Fibroblast of lung (primary cell): ENCODE measurements at places on chromosomes 7 and 10. TPM values are rescaled to one million over a fixed set of nuclear protein-coding genes. Genes with fewer than 3 reads are reported as not detected.

The AKR1C8 gene
- total RNA-seq = not detected in 2 replicates

The CPVL gene
- total RNA-seq = 0.17 and 0.51 TPM in 2 replicates

The CNPY1 gene
- total RNA-seq = not detected in 2 replicates

The PIP gene
- not detected in 2 replicates for total RNA-seq

The BMPER gene
- 12.2 and 28.2 TPM in 2 replicates for total RNA-seq

The OR2A12 gene
- not detected in 2 replicates for total RNA-seq

The AASS gene
- total RNA-seq = 31.6 and 49.2 TPM in 2 replicates

The MMP21 gene
- total RNA-seq = 0.17 and 0.26 TPM in 2 replicates

The FXYD4 gene
- not detected in 2 replicates for total RNA-seq

The PFKFB3 gene
- 22.9 and 25.8 TPM in 2 replicates for total RNA-seq

The HMX3 gene
- not detected in 2 replicates for total RNA-seq

The HKDC1 gene
- 1.8 and 2.1 TPM in 2 replicates for total RNA-seq

The CRCP gene
- 27.7 and 38.3 TPM in 2 replicates for total RNA-seq

The PYROXD2 gene
- total RNA-seq = 12.8 and 16.0 TPM in 2 replicates

The GLI3 gene
- total RNA-seq = 6.2 and 6.4 TPM in 2 replicates

The ITIH5 gene
- total RNA-seq = 12.4 and 49.3 TPM in 2 replicates

The SH3PXD2A gene
- total RNA-seq = 26.2 and 33.2 TPM in 2 replicates

The GIMAP7 gene
- total RNA-seq = not detected in 2 replicates

The NXPH1 gene
- not detected in 2 replicates for total RNA-seq

The PKD2L1 gene
- total RNA-seq = not detected in 2 replicates

The COL1A2 gene
- total RNA-seq = 2,400 and 2,928 TPM in 2 replicates

The IKZF1 gene
- under 0.01 TPM in 1 of 2 replicates, not detected in the other for total RNA-seq

The CCNJ gene
- 5.6 and 6.7 TPM in 2 replicates for total RNA-seq

The SORCS1 gene
- under 0.01 TPM in 1 of 2 replicates, not detected in the other for total RNA-seq

The HPS6 gene
- total RNA-seq = 28.5 and 30.1 TPM in 2 replicates

The SLC16A9 gene
- 0.26 and 0.66 TPM in 2 replicates for total RNA-seq

The BTAF1 gene
- total RNA-seq = 39.8 and 40.3 TPM in 2 replicates

The FFAR4 gene
- total RNA-seq = not detected in 2 replicates

The PPIF gene
- total RNA-seq = 18.2 and 18.7 TPM in 2 replicates

The ODAD2 gene
- total RNA-seq = 1.3 and 1.5 TPM in 2 replicates

The TRRAP gene
- total RNA-seq = 14.4 and 20.6 TPM in 2 replicates

The CLEC2L gene
- total RNA-seq = not detected in 2 replicates

The ZNF467 gene
- 1.0 and 1.3 TPM in 2 replicates for total RNA-seq

The COL17A1 gene
- under 0.01 TPM in 1 of 2 replicates, not detected in the other for total RNA-seq

The TMEM178B gene
- under 0.01 TPM in 2 replicates for total RNA-seq

The IGF2BP3 gene
- total RNA-seq = 1.5 and 4.3 TPM in 2 replicates
